Nucleus accumbens (tissue), 56 donors: ENCODE measurements at places on chromosomes 4 and X.

DNA sequence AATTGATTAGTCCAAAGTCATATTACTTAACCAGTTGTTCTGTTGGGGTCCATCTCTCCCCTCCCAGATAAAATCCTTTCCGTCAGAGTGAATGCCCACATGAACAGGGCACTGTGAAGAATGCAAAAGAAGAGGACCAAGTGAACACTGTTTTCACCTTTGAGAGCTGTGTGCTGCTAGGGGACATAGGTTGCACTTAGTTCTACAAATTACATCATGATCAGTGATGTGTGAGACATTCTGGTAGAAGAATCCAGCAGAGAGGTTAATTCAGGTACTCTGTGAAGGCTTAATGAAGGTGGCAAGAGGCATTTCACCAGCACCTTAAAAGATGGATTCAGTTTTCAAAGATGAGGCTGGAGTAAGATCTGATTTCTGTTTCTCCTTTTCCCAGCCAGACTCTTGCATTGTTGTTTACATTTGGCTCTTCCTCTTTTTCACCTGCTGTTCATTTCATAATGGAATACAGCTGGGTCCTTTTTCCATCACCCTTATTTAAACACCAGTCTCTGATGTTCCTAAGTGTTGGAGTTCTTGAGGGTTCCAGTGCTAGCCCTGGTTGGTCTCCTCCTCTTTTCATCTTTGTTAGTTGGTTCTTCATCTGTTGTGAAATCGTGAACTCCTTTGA is 10.9 kb downstream of the GAB1 start:
- no peak for DNase-seq

DNA sequence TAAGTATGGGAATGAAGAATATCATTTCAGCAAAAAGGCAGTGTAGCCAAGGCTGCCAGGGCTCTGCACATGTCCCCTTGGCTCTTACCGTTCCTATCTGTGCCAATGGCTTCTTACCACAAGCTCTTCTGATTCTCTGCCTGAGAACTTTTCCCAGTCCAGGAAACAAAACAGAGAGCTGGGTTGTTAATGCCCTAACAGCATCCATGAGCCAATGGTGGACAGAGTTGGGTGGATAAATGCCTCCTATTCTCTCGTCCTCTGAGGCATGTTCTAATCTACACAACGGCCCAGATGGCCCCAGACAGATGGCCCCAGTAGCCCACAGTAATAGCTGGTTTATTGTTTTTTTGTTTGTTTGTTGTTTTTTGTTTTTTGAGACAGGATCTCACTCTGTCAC is 28.0 kb downstream of the SCD5 start:
- DNase-seq: peak; percentile 74

DNA sequence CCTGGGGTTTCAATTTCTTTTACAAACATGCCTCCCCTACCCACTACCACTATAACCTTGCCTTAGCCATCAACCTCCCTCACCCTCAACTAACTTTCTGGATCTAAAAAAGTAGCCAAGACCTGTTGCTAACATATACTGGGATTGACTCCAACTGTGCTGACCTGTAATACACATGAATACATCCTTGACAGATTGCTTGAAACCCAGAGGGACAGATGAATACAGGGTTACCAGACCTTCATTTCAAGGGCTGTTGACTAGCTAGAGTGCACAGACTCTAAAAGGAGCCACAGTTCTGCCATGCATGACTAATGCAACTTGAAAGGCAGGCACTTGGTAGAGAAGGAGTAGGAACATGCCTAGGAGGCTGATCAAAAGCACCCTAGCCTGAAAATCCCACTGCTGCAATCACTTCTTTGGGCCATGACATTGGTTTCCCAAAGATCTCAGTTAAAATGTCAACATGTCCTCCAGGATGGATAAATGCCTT is 121.0 kb downstream of the PCDH19 start:
- no peak for DNase-seq

DNA sequence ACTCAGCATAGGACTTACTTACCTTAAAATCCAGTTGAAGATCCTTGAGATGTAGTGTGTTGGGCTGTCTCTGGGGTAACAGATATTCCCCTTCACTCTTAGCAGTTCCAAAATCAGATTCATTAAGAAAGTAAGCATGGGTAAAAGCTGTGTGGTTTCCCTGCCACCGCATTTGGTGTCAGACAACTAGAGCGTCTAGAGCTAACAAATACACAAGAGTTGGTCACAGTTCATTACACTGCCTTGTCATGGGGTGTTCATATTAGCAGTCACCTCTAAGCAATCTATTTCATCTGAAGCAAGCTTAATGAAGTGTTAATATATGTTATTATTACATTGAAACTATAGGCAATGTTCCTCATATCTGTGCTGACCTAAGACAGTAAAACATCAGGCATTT is 342.8 kb downstream of the PPARGC1A start:
- DNase-seq: no peak

DNA sequence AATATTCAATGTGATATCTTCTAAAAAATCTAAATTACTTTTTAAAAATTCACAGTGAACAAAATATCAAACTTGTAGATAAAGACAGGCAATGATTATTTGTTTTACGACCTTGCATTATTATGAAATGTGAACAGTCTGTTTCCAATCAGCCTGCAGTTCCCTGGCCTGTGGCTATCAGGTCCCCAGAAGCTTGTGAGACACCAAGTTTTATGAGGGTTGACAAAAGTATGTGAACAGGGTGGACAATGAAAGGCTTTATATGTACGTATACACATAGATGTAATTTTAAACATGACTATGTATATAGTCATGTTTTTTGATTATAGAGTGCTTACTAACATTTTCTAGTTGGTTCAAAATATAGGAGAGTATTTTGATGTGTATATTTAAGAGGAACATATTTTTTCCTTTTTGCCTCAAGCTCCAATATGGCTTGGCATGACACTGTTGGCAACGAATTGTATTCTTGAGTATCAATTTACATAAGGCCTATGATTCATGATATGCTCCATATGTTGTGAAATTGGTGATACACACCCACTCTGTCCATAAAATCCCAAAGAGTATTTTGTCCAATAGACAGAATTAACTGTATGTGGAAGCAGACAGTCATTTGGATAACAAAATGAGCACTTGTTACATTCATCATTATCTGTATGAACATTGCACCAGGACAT is 55.7 kb downstream of the BTC start:
- DNase-seq: no peak

DNA sequence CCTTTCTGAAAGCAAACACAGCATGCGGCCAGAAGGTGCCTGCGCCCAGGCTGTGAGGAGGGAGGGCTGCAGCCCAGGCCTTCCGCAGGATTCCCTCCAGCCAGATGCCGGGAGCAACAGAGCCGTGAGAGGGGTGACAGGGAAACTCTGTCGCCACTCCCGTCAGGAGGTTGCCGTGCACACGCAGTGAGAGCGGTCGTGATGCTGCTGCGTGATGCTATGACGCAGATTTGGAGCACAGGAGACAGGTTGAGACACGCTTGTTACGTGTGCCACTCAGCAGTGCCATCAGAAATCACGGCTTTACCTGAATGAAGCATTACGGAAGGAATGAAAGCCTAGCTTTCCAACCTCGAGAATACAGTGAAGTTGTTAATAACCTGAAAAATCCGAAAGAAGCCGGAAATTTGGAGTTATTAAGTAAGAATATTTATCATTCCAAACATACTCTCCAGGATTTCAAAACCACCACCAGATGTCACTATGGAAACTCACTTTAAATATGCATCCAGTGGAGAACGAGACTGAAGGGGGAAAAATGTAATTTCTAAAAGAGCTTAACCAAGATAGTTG is 54.4 kb downstream of the FAT1 start:
- no peak for DNase-seq

- DNase-seq: no peak
Measured at GRCh38 chrX:152865232-152865920, 32.5 kb upstream of the ZNF185 start.

GRCh38 chr4:972651-973424 is 531 bp downstream of the DGKQ start:
- no peak for DNase-seq
